Uterus (tissue), 4 donors: ENCODE measurements at places on chromosomes 5 and 9. TPM values are rescaled to one million over a fixed set of nuclear protein-coding genes. Genes with fewer than 3 reads are reported as not detected.

GRCh38 chr9:19233344-19233743, 2.9 kb downstream of the DENND4C start:
- DNase-seq, result no peak

DNA sequence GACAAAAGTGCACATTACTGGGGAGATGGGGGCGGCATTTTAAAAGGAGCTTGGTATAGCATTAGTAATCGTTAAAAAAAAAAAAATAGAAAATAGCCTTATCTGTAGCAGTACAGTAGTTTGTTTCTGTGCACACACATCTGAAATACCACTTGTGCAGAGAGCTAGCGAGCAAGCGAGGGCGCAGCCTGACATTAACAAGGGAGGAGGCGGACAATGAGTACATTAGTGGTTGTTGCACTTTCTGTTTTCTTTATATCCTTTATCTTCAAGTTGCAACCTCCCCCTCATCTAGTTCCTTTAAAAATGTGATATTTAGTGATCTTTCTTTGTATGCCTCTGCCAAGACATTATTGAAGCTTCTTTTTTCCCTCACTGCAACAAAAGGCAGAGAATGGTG, 880 bp upstream of the PTPDC1 start:
- no peak for DNase-seq

DNA sequence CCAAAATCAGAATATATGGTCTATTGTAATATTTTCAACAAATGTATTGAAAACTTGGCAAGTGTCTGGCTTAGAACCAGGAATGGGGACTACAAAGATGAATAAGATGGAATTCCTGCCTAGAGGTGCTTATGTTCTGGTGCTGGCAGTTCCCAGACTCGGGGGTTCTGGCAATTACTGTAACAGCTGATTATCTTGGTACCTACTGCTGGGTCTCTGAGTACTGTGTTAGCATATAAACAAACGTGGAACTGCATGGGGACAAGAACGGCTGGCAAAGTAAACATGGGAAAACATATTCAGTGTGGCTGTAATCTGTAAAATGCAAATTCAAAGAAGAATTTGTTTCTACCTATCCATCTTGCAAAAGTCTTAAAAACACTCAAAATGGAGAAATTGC, 89.9 kb downstream of the SLC24A2 start:
- DNase-seq, result no peak

INSYN2B gene
- total RNA-seq, result 2.4 TPM

GRCh38 chr5:123092696-123093095, 3.7 kb downstream of the PRDM6 start:
- no peak for DNase-seq

DNA sequence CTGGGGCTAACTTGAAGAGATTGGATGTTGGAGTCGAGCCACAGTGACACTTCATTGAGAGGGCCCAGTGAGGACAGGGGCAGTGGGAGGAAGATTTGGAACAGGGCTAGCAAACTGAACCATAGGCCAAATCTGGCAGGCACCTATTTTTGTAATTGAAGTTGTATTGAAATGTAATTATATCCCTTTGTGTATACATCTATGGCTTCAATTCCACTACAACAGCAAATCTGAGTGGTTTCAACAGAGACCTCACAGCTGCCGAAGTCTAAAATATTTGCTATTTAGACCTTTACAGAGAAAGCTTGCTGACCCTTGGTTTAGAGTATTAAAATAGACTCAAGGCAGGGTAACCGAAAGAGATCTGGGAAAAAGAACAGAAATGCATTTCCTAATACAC, 4.7 kb upstream of the TNFSF8 start:
- no peak for DNase-seq

DNA sequence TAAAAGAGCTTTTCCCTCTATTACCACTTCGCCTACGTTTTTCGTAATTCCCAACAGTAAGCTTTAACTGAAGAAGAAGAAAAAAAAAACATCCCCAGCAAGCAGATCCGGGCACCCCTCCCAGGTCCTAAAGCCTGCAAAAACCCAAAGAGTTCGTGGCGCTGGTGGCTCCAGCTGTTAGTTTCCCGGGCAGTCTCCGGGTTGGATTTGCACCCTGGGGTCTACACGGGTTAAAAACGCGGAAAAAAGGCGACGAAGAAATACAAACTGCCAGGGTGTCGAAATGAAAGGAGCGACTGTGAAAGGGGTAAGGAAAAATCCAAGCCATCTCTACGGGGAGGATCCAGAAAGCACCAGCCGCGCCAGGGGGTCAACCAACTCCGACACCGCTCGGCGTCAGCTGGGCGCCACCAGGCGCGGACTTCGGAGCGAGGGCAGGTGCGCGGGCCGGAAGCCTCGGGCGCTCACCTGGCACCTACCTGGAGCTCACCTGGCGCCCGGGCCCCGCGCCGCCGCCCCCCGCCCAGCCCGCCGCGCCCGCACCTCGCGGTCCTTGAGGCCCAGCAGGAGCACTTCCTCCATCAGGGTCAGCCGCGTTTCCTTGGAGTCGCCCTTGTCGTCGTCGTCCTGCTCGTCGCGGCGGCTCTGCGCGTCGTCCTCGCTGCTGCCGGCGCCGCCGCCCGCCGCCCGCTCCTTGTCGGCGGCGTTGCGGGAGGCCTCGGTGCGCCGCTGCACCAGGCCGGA, 680 bp downstream of the GOLPH3 start:
- peak; percentile 68 for DNase-seq

ADAMTS16 gene
- 0.34 TPM for total RNA-seq

SLC34A1 gene
- not detected for total RNA-seq

- no peak for DNase-seq
Measured at GRCh38 chr5:98368141-98368540, 405.3 kb upstream of the RGMB start.

DNA sequence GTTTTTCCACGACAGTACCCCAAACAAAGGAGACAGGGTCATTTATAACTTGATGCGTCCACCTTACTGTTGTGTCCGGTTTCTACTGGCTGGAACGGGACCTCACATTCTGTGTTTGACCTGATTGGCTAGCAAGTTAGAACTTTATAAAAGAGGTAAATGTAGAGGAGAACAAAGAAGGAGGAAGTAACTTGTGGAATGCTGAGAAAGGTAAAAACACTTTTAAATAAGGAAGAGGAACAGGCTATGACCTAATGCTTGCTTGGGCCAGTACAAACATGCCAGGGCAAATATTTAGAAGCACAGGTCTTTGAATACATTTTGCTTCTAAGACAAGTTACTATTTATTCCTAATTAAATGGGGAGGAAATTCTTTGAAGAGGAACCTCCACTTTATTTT, 251.6 kb downstream of the KIAA0825 start:
- DNase-seq, result no peak

ACTBL2 gene
- total RNA-seq, result not detected

- DNase-seq, result peak; percentile 74
Measured at GRCh38 chr9:89497978-89498851, at the start of gene SEMA4D. Gene SEMA4D, minus strand, starts transcription at chr9:89498113. Its CDS starts 92,657 bp downstream, at chr9:89405456.

GRCh38 chr9:102434545-102434944, 560.6 kb upstream of the CYLC2 start:
- DNase-seq, result no peak

GRCh38 chr5:93612855-93613243, 29.8 kb downstream of the NR2F1 start:
- no peak for DNase-seq

- no peak for DNase-seq
Measured at GRCh38 chr9:105054491-105054890, 126.5 kb upstream of the ABCA1 start.

FBP2 gene
- total RNA-seq, result not detected

SHB gene
- 7.4 TPM for total RNA-seq

CORO2A gene
- 2.8 TPM for total RNA-seq

DNA sequence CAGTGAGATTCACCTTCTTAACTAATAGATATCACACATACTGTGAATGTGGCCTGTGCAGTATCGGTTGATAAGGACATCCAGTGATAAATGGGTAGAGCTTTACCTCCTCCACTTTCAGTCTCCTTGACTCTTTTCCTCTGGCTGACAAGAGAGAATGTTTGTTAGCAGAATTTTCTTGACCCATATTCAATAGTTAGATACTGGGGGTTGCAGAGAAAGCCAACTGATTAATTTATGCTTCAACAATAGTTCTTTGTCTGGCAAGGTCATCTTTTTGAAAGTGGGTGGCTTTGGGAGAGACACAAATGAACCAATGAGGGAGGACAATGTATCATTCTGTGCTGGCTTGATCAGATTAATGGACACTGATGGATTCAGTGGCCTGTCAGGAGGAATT, 30.3 kb downstream of the TTC23L start:
- no peak for DNase-seq

GRCh38 chr5:168822248-168822744, 243.1 kb upstream of the PANK3 start:
- no peak for DNase-seq

- no peak for DNase-seq
Measured at GRCh38 chr9:72930828-72931227, 22.0 kb downstream of the ALDH1A1 start.
